CMK (cell line): ENCODE measurements at places on chromosomes 4 and X.

GRCh38 chr4:123706973-123707372 is 310.4 kb downstream of the SPRY1 start:
- DNase-seq: no peak

- peak; percentile 36 for DNase-seq
Measured at GRCh38 chr4:7227008-7227407, 34.7 kb downstream of the SORCS2 start.

DNA sequence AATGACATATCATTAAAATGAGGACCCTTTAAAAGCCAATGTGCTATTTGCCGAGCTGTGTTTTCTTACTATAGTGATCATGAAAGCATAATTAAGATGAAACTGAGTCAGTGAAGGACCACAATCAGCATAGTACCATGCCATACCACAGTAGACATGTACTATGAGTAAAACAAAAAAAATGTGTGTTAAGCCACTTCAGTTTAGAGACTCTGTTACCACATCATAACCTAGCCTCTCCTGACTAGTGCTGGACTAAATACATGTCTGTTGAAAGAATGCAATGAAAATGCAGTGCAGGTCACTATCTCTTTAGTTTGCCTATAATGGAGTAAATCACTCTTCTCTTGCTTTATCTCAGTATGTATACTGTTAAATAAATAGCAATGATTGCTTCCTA is 12.3 kb upstream of the DDX53 start:
- no peak for DNase-seq

GRCh38 chr4:23878246-23878891 is 11.5 kb downstream of the PPARGC1A start:
- no peak for DNase-seq

GRCh38 chr4:101037249-101037648 is 310.1 kb downstream of the PPP3CA start:
- no peak for DNase-seq

- no peak for DNase-seq
Measured at GRCh38 chr4:636628-637159, 11.3 kb downstream of the PDE6B start.

DNA sequence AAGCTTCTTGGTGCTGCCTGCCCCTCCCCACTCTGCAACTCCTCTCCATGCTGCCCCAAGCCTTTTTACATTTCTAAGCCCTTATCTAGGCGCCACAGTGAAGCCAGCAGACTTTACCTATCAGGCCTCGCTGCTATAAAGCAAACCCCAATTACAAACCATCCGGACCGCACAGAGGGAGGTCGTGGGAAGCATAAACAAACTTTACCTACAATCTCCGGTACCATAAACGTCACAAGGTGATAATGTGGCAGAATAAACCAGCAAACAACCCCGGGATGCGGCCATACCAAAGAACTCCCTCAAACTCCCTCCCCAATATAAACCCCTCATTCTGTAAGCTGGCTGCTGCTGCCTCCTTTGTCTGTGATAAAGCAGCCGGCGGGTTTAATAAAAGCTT is 54.0 kb upstream of the ZCCHC13 start:
- DNase-seq: no peak

DNA sequence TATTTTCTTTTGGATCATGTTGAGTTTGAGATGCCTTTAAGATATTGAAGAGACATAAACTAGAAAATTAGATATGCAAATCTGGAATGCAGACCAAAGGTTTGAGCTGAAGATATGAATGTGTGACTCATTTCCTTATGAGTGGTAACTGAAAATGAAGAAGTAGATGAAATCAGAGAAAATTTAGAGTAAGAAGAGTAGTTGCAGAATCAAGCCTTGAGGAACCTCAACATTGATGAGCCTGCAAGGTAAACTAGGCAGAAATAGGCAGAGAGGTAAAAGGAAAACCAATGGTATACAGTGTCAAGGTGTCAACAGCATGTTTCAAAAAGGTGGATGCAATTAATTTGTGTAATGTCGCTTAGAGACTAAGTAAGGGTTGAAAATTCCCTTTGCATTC is 142.8 kb downstream of the MOSPD2 start:
- DNase-seq: no peak

- DNase-seq: no peak
Measured at GRCh38 chr4:141659539-141659938, 23.2 kb downstream of the IL15 start.

DNA sequence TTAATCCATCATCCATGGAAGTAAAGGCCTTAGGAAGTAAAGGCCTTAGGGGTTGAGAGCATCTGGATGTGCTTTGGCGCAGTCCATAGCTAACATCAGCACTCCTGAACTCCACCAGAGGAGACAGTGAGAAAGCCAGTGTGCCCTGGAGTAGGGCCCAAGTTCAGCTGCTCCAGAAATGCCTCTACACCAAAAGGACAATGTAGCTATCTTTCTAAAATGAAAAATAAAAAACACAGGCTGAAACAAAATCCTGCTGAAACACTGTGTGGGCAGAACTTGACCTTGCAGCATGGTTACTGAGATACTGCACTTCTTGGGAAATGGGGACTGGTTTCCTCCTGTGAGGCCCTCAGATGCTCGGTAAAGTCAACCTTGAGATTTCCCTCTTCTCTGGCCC is 29.3 kb downstream of the SH3RF1 start:
- DNase-seq: no peak

- no peak for DNase-seq
Measured at GRCh38 chr4:113783289-113783688, 21.8 kb upstream of the CAMK2D start.

DNA sequence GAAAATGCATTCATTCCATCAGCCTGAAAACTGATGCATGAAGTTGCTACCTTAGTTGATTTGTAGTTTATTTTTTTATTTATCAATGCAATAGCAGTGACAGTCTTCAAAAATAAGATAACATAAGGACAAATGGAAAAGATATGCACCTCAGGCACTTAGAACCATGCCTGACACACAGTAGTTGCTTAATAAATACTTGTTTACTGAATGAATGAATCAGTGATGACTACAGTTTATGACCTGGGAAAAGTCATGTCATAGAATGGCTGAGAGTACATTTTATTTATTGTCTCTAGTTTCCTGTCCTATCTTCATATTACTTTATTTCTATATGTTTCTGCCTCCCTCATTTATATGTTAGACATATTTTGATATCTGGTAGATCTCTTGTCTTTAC is 171.8 kb downstream of the TLL1 start:
- no peak for DNase-seq

- DNase-seq: no peak
Measured at GRCh38 chr4:6359536-6360308, 90.1 kb downstream of the WFS1 start.

GRCh38 chrX:19256986-19257385 is 86.7 kb upstream of the PDHA1 start:
- DNase-seq: no peak

- DNase-seq: no peak
Measured at GRCh38 chr4:37599092-37599790, 86.9 kb downstream of the RELL1 start.

DNA sequence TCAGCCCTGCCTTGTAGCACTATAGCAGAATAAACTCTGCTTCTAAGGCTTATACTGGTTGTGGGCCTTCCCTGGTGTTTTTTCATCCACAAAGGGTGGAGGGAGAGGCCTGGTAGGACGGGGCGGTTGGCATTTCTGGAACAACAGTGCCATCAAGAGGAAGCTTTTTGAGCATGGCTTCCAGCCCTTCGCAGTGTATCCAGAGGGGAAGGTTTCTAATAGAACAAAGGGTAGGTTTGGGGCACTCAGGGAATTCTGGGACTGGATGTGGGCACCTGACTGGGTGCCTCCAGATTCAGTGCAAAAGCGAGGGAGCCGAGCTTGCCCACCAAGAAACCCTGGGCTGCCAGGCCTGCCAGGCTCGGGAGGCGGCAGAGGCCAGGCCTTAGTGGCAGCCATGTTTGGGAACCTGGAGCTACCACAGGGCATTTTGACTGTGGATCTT is 229.6 kb upstream of the AGTR2 start:
- DNase-seq: peak; percentile 25

- DNase-seq: no peak
Measured at GRCh38 chr4:5928274-5928673, 35.4 kb upstream of the CRMP1 start.

DNA sequence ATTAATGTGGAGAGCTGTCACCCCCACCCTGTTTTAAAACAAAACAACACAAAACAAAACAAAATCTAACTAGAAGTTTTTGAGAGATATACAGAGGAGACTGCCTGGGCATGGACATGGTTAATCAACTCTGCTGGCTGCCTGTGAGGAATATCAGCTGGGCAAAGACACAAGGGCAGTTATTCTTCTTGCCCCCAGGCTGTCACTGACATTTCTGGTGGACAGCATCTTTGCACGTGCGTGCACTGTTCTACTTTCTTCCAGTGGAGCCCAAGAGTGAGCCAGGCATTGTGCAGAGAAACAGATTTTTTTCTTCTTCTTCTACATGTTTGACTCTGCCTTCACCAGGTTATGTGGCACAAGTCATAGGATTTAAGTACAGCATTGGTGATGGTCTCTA is 13.8 kb downstream of the IRS4 start:
- no peak for DNase-seq

DNA sequence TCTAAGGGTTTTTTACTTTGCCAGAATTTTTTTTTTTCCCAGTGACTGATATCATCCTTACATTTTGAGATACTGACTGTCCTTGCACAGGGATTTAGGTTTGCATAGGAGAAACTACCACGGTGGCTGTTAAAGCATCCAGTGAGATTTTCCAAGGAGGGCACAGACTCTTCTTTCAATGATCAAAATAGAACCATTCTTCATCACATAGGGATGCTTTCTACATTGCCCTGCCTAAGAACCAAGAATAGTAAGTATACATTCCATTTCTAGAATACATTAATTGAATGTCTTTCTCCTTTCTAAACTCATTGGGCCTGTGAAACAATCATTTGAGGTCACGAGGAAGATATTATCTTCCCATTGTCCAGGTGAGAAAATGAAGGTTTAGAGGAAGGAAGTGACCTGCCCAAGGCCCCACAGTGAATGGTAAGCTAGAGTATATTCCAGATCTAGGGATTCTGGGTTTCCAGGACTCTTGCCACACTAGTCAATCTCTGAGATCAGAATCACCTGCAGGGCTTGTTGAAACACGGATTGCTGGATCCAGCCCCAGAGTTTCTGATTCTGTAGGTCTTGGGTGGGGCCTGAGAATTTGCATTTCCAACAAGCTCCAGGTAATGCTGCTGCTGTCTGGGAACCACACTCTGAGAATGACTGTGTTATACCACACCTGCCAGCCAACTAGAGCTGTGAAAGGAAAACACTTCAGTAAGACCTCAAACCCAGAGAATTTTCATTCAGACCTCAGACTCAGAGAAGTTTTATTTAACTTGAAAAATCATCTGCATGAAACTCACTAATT is 17.7 kb upstream of the TMEM154 start:
- no peak for DNase-seq

DNA sequence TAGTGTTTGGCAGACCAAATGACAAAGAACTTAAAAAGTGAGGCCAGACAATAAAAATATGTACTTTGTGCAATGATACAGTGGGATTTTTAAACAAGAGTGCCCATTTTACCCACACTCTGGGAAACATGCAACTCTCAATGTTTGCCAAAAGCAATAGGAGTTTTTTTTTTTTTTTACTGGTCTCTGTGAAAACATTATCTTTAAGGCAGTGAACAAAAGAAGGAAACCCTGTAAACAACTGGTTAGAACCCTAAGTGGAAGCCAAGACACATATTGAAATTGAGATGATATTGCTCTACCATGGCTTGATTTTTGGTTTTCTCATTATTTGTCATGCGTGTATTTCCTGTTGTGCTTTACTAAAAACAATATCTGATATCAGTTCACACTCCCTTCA is 67.2 kb upstream of the PPP3CA start:
- DNase-seq: no peak

DNA sequence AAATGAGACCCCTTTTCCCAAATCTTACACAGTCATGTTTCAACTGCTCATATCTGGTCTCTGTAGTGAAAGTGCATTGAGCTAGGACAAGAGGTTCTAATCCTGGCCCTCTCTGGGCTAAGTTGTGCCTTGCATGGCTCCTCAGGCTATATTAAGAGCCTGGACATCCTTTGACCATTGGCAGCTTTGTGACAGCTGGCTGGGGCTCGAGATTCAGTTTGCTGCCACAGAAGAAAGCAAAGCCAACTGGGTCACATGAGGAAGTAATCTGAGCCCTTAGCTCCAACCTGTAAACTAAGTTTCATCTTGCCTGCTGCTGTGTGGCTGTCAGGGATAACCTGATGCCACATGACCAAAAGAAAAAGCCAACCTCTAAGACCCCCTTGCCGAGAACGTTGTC is 51.8 kb upstream of the JADE1 start:
- no peak for DNase-seq

- DNase-seq: no peak
Measured at GRCh38 chr4:154014407-154015321, 225.8 kb upstream of the SFRP2 start.

- DNase-seq: no peak
Measured at GRCh38 chr4:136246876-136247275, 1285.4 kb downstream of the PCDH18 start.

DNA sequence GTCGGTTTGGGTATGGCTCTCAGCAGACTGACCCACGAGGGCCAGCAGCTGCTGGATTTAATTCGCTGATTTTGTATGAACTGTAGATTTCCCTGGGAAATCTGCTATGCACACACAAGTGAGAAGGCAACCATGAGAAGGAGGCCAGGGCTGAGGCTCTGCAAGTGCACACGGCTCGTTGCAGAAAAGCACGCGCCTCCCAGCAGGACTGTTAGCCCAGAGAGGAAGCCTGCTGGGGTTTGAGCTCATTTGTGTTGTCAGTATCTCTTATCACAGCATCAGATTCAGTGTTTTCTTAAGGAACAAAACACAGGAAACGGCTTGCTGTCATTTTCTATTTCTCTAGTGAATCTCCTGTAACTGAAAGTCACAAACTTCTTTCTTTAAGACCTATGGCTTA is 296.2 kb upstream of the FAT1 start:
- no peak for DNase-seq

GRCh38 chr4:151417164-151417571 is 8.2 kb downstream of the FHIP1A start:
- no peak for DNase-seq

GRCh38 chr4:5552451-5552850 is 155.9 kb downstream of the EVC2 start:
- no peak for DNase-seq

DNA sequence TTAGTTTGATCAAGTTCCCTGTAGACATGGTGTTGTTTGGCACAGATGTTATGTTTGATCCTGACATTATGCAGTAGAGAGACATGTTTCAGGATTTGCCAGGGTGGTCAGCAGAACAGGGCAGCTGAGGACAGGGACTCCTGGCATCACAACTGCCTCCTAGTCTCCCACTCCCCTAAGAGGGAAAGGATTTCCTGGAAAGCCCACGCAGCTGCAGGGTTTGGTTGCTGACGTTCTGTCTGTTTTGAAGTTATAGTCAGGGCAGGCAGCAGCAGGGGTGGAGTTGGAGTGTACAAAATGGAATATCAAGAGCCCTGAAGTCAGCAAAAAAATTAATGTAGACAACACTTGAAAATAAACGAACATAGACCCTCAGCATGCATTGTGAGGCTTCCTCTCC is 125.4 kb downstream of the CPE start:
- DNase-seq: no peak
